ENCODE measurements at places on chromosomes 4 and X. TPM values are rescaled to one million over a fixed set of nuclear protein-coding genes. Genes with fewer than 3 reads are reported as not detected.

PNMA5 gene
- not detected for total RNA-seq

LUZP4 gene
- total RNA-seq: not detected

CXCL8 gene
- total RNA-seq: 11.2 TPM

CDX4 gene
- not detected for total RNA-seq

HSFX2 gene
- total RNA-seq: 0.29 TPM
